ENCODE measurements at places on chromosomes 3 and 15.

DNA sequence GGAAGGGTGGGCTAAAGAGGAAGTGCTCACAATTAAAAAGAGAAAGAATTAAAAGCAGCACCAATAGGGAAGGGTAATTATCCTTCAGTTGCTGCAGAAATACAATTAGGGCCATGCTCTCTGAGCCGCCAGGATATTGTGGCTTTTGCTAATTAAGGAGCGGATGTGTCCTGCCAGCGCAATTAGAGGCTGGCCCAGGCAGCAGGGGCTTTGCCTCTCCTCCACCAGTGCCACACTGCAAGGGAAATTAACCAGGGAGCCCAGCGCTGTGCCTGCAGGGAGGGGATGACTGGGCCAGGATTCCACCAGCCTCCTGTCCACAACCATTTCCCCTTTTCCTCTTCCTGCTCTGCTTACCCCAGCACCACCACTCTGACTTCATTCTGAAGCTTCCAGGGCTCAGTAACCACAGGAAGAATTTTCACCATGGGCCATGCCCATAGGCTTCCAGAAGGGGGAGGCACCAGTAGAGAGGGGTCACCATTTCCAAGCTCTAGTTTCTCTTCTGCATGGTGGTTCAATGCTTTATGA is 10.4 kb upstream of the AEN start:
- DNase-seq, result no peak

DNA sequence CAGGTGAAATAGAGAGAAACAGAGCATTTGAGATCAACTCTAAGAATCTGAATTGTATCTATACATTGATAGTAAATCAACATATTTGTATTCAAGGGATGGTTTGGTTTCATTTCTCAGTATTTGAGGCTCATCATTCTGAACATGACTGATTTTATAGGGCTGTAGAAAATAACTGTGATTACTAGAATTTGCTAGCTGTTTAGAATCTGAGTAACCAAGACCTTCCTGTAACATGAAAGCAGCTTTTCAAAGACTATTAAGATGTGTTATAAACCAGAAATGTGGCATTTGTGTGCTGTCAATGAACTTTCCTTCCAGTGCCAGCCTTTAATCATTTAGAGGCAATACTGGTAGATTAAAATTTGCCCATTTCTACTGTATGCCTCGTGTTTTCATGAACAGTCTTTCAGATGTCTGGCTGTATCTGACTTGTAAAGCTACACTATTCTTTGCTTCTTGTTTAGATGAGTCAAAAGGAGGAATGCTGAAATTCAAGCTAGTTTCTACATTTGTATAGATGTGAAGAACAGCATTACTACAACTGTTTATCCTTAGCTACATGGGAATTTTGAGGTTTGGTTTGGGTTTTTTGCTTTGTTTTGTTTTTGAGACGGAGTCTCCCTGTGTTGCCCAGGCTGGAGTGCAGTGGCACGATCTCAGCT is 137.3 kb upstream of the BHLHE40 start:
- no peak for DNase-seq

- no peak for DNase-seq
Measured at GRCh38 chr3:194906229-194906629, 220.5 kb downstream of the FAM43A start.

DNA sequence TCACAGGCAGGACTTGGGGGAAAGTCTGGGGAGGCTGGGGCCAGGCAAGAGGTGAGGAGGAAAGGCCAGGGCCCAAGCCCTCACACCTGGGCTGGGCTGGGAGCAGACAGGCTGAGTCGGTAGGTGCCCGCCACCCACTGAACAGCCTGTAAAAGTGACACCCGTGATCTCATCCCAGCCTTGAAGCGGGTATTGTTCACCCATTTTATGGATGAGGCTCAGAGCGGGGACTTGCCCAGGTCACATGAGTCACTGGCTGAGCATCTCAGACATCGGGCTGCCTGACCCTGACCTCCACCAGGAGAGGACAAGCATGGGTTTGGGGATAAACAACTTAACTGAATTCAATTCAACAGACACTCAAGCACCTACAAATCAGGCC is 52.0 kb upstream of the CTSH start:
- DNase-seq, result no peak

DNA sequence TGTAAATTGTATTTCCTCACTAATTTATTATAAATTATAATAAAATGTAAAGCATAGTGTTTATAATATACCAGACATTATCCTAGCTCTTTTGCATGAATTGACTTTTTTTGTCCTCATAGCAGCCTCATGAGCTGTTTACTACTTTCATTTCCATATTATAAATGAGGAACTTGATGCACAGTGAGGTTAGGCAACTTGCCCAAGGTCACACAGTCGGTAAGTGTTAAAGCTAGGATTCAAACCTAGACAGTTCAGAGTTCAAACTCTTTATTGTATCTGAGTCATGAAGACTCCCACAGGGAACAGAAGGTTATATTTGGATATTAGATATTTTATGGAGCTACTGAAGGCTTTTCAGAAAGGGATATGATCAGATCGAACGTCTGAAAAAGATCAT is 322.2 kb upstream of the SATB1 start:
- DNase-seq, result no peak

DNA sequence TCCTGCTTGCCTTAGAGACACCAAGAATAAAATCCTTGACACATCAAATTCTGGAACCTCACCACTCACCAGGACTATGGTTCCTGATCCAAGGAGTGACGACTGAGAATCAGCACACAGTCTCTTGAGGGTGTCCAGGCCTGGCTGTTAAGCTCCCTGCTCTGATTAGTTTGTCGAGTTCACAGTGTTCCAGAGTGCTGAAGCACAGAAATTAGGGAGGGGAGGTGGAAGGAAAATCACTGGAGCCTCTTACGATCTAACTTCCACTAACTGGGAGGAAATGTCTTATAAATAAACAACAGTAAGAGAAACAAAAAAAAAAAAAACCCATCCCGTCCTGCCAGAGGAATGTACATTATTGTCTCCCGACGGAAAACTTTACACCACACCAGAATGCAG is 330.2 kb downstream of the TIGIT start:
- no peak for DNase-seq

- no peak for DNase-seq
Measured at GRCh38 chr3:187062526-187063177, 76.6 kb downstream of the RPL39L start.

DNA sequence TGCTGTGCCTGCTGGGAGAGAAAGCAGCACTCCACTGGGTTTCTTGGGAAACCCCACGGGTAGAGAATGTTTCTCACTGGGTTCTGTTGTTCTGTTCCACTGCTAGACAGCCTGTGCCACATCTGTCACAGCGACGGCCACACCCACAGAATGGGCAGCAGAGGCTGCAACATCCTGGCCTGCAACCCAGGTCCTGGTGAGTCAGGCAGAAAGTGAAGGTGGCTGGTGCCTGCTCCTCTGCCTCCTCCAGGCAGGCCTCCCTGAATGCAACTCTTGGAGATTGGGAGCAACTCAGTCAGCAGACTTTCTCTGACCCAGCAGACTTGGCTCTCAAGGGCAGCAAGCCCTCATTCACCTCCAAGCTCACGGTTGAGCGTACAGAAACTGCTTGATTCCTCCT is 13.0 kb downstream of the C3orf18 start:
- no peak for DNase-seq

GRCh38 chr3:131620977-131621376 is 118.2 kb upstream of the MRPL3 start:
- DNase-seq, result no peak

DNA sequence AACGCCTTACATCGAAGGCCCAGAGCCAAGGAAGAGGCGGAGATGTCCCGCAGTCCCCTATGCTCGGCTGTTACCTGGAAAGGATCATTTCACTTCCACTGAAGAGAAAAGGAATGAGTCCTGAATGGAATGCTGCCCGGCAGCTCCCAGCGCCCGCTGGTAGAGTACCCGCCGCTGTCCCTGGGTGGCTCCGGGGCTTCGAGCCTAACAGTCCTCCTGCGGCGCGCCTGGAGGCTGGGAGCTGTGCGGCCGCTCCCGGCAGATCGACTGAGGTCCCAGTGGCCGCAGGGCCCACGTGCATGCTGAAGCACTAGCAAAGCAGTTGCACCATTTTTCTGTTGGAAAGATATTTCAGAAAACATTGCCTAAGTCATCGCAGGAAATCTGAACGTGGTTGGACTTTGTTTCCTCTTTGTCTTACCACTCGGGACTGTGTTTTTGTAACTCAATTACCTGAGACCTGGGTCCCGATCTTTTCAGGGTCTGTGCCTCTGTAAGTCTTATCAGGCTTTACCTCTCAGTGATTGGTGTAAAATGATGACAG is 984 bp downstream of the RNU6-1 start:
- no peak for DNase-seq

GRCh38 chr15:51004103-51004551 is 90.6 kb downstream of the TNFAIP8L3 start:
- DNase-seq, result no peak

DNA sequence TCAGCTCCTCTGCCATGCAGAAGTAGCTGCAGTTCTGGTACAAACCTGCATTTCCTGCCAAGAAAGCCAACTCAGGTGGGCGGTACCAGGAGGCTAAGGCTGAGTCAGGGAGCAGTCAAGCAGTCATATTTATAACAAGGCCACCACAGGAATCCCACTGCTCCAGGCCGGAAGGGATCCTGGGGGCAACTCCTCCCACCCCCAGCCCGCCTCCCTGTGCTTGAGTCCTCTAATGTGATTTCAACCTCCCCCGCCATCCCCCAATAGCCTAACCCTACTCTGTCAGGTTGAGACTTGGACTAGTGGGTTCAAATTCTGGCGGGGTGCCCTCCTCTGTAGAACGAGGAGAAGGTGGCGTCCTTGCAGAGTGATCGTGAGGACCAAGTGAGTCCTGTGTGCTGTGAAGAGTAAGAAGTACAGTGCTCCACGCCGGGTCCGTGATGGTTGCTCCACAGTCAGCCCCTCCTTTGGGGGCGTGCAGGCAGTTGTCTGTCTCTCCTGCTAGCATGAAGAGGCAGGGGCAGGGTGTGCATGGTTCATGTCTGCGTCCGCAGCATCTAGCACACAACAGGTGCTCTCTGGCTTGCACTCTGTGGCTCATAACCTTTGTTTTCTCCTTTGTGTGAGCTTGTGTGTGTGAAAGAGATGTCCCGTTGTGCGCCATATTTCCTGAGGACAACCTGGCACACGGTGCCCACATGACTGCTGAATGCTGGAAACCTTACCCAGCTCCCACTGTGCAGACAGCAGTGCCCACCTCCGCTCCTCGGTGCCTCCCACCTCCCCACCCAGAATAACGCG is 78.3 kb downstream of the SMAD6 start:
- DNase-seq, result no peak

- peak; percentile 45 for DNase-seq
Measured at GRCh38 chr3:12187448-12188327, 29.0 kb upstream of the TIMP4 start.

GRCh38 chr3:8752832-8753231 is 16.6 kb downstream of the OXTR start:
- DNase-seq, result no peak

DNA sequence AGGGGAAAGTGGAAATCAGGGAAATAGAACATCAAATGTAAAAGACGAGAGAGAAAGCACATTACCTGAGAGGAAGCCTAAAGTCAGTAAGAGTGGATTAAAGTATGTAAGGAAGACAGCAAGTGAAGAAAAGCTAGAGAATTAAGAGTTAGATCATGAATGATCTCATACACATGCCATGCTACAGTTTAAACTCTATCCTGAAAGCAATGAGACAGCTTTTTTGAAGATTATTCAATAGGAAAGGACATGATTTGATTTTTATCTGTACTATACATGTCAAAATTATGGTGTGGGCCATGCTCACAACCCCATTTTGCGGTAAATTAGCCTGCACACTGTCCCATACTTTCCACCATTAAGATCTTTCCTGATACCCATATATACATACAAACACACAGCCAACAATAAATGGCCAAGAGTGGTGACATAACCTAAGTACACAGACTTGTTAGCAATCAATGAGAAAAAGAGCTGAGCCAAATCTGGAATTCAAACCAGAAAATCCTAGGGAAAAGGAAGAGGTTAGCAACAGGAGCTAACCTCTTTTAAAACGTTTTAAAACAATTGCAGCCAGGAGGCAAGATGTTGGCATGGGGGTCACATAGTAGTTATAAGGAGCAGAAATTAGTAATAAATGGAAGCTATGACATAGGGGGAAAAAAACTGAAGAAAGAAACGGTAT is 4.5 kb downstream of the MYO9A start:
- no peak for DNase-seq

DNA sequence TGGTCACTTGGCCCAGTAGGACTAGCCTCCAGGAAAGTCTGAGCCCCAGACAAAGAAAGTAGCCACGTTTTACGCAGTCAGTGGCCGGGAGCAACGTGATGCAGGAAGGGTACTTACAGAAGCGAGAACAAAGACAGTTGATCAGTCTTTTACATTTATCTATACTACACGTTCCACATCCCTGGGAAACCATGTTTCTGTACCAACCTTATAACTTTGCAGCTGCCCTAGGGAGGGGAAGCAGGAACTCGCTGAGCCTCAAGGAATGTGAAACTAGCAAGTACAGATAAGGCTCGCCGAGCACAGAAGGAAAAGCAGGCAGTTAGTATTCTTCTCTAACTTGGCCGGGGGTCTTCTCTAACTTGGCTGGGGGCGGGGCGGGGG is 3.4 kb upstream of the KNL1 start:
- DNase-seq, result no peak

- no peak for DNase-seq
Measured at GRCh38 chr3:143119974-143120715, 574 bp downstream of the CHST2 start.

- no peak for DNase-seq
Measured at GRCh38 chr3:109643590-109643989, 306.2 kb upstream of the DPPA4 start.

GRCh38 chr15:70245932-70246622 is 148.4 kb upstream of the TLE3 start:
- no peak for DNase-seq

GRCh38 chr3:124639406-124640237 is 90.6 kb upstream of the UMPS start:
- peak; percentile 20 for DNase-seq

- DNase-seq, result no peak
Measured at GRCh38 chr3:193563426-193563825, 8.7 kb upstream of the ATP13A4 start.

GRCh38 chr3:51671734-51672475 is 853 bp downstream of the TEX264 start:
- DNase-seq, result no peak

DNA sequence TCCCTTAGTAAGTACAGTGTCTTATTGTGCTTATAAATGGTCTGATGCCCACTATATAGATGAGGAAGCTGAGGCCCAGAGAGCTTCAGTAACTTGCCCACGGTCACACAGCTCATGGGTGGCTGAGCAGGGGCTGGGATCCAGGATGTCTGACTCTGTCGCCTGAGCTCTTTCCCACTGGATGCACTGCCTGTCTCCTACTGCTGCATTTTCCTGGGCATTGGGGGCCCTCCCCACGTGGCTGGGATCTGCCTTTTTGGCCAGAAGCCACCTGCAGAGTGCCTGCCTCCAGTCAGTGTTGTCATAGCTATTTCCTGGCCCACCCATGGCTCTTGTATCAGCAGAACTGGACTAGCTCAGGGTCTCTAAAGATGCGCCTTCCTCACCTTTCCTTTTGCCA is 57.5 kb upstream of the TAMM41 start:
- DNase-seq, result no peak

- no peak for DNase-seq
Measured at GRCh38 chr15:35522061-35522460, 23.9 kb downstream of the DPH6 start.

Measured in activated CD4-positive, alpha-beta T cell treated with anti-CD3 and anti-CD28 coated beads, Interleukin-2, amount 50 U/mL, for 24 hours (primary cell).